Progenitor cell of endocrine pancreas (in vitro differentiated cells): ENCODE measurements at places on chromosomes 2 and 18.
A peak's percentile ranks its signal among the peaks of the same experiment; 100 is the strongest.

DNA sequence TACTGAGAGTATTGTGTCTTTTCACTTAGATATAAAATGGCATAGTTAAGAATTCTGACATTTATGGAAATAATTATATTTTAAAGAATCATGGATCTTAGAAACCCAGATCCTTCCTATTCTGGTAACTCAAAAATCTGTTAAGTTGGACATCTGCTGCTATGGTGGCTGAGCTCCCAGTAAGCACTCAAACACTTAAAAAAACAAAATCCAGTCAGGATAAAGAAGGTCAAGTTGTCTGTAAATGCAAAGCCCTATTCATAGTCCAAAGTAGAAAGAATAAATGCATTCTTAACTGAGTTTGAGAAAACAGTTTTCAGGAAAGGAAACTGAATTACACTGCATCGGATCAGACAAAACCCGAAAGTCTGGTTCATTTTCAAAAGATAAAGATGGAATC lies 35.6 kb downstream of the EIF2AK3 start:
- DNase-seq: no peak
- peaks cover 8% of the 10 kb centered on the region for H3K4me1 ChIP-seq
- H3K27ac ChIP-seq: no peak overlapping the region

- H3K27ac ChIP-seq: peak overlapping the region; percentile 4
- peaks cover 34% of the 10 kb centered on the region for H3K4me1 ChIP-seq
- H3K36me3 ChIP-seq: peaks cover 1% of the 10 kb centered on the region
- no peaks in the 10 kb centered on the region for H3K27me3 ChIP-seq
Measured at GRCh38 chr2:38619458-38620164, 16.9 kb upstream of the HNRNPLL start.

GRCh38 chr2:85053802-85054201 lies 79.4 kb upstream of the TCF7L1 start:
- no peaks in the 10 kb centered on the region for H3K27me3 ChIP-seq
- H3K27ac ChIP-seq: peak overlapping the region; percentile 81
- no peak for DNase-seq
- peaks cover 11% of the 10 kb centered on the region for H3K36me3 ChIP-seq

DNA sequence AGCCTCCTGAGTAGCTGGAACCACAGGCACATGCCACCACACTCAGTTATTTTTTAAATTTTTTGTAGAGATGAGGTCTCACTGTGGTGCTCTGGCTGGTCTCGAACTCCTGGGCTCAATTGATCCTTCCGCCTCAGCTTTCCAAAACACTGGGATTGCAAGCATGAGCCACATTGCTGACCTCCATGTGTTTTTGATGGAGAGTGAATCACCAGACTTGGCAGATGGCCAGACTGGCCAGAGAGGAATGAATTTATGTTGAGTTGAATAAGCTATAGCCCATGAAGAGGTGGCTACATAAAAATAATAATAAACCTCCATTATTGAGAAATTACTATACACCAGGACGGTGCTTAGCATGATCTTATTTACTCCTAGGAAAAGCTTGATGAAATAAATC lies 91.5 kb downstream of the MREG start:
- H3K4me3 ChIP-seq: no peak overlapping the region
- no peak for DNase-seq
- H3K27ac ChIP-seq: no peak overlapping the region
- no peaks in the 10 kb centered on the region for H3K27me3 ChIP-seq
- peaks cover 31% of the 10 kb centered on the region for H3K4me1 ChIP-seq
- no peaks in the 10 kb centered on the region for H3K36me3 ChIP-seq

- no peak overlapping the region for H3K27ac ChIP-seq
- peaks cover 3% of the 10 kb centered on the region for H3K4me1 ChIP-seq
- no peak for DNase-seq
- peaks cover 1% of the 10 kb centered on the region for H3K36me3 ChIP-seq
- peaks cover 7% of the 10 kb centered on the region for H3K27me3 ChIP-seq
- H3K4me3 ChIP-seq: no peak overlapping the region
Measured at GRCh38 chr2:55120634-55121359, 70.5 kb upstream of the RTN4 start.

DNA sequence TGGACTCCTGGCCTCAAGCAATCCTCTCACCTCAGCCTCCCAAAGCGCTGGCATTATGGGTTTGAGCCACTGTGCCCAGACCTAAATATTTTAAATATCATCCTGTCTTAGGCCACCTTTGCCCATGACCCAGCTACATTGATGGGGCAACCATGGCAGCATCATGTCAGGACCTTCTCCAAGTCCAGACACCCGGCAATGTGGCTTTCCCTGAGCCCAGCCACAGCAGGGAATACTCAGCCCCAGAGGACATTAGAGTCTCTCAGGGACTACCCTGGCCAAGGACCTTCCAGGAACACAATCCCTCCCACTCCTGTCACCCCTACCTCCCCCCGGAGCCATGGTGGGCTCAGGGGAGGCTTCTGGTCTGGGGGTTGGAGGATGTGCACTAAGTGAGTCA lies 72.8 kb downstream of the SMAD7 start:
- no peaks in the 10 kb centered on the region for H3K36me3 ChIP-seq
- H3K4me1 ChIP-seq: peaks cover 17% of the 10 kb centered on the region
- no peak for DNase-seq
- H3K27me3 ChIP-seq: peaks cover 4% of the 10 kb centered on the region

DNA sequence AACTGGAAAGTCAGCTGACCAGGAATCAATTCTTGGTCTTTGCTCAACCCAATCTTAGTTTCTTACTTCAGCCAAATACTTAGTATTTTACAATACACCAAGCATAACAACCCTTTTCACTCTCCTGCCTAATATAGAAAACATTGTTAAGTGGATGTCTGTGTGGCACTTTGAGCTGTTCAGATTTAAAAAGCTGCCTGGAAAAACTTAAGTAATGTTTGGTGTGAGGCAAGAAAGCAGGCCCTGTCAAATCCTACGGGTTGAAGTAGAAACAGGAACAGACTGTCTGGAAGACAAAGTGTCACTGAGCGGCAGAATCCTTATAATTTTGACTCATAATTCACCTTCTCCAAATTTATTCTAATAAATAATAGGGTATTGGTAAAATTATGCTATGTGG lies 37.1 kb upstream of the FRZB start:
- no peak overlapping the region for H3K4me3 ChIP-seq
- peaks cover 5% of the 10 kb centered on the region for H3K4me1 ChIP-seq
- DNase-seq: no peak
- H3K27ac ChIP-seq: no peak overlapping the region
- peaks cover 8% of the 10 kb centered on the region for H3K36me3 ChIP-seq
- H3K27me3 ChIP-seq: no peaks in the 10 kb centered on the region

DNA sequence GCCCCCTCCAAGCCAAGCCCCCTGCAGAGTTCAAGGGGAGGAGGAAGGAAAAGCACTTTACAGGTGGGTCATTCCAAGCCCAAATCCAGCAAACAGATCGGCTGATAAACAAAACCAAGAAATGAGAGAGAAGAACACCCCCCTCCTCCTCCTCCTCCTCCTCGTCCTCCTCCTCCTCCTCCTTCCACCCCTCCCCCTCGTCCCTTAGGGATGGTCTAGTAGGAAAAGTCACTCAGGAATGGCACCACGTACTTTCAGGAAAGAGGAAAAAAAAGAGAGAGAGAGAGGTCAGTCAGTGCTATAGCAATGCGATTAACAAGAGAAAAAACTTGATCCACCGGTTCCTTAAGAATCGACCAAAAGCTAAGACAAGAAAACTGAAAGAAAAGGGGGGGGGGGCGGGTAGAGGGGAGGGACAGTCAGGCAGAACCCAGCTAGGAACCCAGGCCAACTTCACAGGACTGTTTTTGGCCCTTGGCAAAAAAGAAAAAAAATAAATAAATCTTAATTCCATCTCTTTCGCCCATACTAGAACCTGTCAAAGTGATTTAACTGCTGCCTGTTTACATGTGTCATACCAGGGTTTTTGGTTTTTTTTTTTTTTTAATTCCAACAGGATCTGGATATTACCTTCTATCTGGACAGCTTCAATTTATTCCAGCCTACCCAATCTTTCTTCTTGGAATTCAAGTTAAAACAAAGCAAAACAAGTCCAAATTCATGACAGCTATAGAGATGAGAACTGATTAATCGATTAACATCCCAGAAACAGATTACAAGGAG lies 906 bp downstream of the IKZF2 start:
- no peaks in the 10 kb centered on the region for H3K36me3 ChIP-seq
- peak overlapping the region; percentile 97 for H3K27ac ChIP-seq
- no peak for DNase-seq

DNA sequence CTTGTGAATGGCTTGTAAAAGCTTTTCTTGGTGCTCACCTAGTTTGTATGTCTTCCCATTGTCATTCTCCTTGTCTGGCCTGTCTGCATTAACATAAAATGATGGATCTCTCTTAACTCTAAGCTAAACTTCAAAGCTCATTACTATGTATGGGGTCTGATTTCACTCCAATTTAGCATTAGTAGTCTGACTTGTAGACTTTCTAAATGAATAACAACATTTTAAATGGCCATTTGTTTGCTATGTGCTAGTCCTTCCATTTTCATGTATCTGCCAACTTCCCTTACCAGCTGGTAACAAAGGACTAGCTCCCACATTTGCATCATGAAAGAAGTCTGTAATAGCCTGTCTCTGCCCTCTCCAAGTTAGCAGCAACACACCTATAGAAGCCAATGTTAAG lies 324.2 kb upstream of the RGPD4 start:
- no peaks in the 10 kb centered on the region for H3K27me3 ChIP-seq
- DNase-seq: no peak
- H3K27ac ChIP-seq: no peak overlapping the region
- H3K4me3 ChIP-seq: no peak overlapping the region
- peaks cover 4% of the 10 kb centered on the region for H3K4me1 ChIP-seq

DNA sequence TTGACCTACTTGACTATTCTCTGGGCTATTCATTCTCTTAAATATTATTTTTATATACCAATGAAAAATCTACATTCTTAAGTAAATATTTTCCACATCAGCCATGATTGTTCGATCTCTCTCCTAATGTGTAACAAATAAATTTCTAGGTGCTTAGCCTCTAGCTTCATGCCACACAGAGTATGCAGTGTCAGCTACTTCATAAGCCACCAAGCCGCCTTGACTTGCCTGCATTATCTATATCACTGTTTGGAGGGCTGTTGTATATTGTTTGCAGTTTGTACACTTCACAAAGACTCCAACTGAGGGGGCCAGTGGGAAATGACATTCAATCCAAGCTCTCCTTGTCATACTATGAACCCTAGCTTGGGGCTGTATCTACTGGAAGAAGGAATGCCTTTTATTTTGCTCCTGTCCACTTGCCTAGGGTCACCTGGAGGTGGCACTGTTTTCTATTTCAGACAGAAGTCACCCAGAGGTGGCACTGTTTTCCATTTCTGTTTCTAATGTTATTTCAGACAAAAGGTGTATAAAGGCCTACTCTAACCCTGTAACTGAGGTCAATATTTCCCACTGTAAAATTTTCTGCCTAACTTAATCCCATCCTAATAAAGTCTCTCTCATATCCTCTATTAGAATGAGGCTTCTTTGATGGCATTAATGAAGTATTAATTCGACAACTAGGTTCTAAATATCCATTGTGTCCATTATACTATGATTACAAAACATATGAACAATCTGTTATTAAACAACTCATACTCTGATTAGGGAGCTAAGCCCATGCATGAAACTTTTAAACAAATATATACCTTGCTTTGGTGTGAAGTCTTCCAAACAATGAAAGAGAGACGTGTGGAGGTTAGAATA lies 36.4 kb downstream of the COL5A2 start:
- H3K27ac ChIP-seq: no peak overlapping the region
- no peaks in the 10 kb centered on the region for H3K36me3 ChIP-seq
- DNase-seq: no peak
- H3K27me3 ChIP-seq: no peaks in the 10 kb centered on the region

GRCh38 chr2:32755666-32756065 lies 127.8 kb downstream of the TTC27 start:
- H3K4me1 ChIP-seq: peaks cover 2% of the 10 kb centered on the region
- no peak overlapping the region for H3K27ac ChIP-seq
- no peak overlapping the region for H3K4me3 ChIP-seq
- H3K27me3 ChIP-seq: no peaks in the 10 kb centered on the region
- H3K36me3 ChIP-seq: peaks cover 14% of the 10 kb centered on the region
